ENCODE measurements at places on chromosomes 1 and 21.

- no peak for DNase-seq
Measured at GRCh38 chr1:50697440-50698421, 262.3 kb downstream of the FAF1 start.

GRCh38 chr1:112849425-112850033, 106.5 kb downstream of the SLC16A1 start:
- peak; percentile 24 for DNase-seq

GRCh38 chr1:240739139-240739538, 127.2 kb upstream of the GREM2 start:
- DNase-seq: no peak

- no peak for DNase-seq
Measured at GRCh38 chr1:230864441-230864840, 3.9 kb downstream of the C1orf198 start.

DNA sequence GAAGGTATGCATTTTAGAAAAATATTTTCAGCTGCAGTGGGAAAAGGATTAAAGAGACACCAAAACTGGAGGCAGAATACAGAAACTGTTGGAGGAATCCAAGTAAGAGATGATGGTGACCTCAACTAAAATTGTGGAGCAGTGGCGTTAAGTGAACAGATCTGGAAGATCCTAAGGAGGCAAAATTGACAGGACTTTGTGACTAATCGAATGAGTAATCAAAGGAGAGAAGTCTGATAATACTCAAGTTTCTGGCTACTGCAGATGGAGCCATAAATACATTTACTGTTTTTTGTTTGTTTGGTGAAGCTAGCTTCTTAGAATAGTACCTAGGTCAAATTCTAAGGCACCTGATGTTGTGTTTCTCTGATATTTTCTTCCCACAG, 3.1 kb downstream of the CTBS start:
- DNase-seq: peak; percentile 57

- DNase-seq: no peak
Measured at GRCh38 chr1:36542024-36542961, 59.6 kb upstream of the CSF3R start.

- DNase-seq: peak; percentile 95
Measured at GRCh38 chr1:84442256-84442655, 36.8 kb upstream of the RPF1 start.

- DNase-seq: no peak
Measured at GRCh38 chr1:97136996-97137395, 415.4 kb downstream of the PTBP2 start.

DNA sequence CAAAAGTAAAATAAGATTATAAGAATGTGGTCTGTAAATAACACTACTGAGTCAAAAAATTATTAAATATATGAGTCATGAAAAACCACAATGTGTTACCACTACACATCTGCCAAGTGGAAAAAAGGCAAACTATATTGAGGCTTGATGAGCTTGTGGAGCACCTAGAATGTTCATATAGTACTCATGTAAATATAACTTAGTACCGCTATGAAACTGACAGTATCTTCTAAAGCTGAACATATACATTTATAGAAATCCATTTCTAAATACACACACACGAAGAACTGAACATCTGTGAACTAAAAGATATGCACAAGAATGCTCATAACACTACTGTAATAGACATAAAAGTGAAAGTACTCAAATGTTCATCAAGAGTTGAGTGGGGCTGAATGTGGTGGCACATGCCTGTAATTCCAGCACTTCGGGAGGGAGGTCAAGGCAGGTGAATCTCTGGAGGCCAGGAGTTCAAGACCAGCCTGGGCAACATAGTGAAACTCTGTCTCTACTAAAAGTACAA, 18.5 kb upstream of the GBP3 start:
- DNase-seq: no peak

DNA sequence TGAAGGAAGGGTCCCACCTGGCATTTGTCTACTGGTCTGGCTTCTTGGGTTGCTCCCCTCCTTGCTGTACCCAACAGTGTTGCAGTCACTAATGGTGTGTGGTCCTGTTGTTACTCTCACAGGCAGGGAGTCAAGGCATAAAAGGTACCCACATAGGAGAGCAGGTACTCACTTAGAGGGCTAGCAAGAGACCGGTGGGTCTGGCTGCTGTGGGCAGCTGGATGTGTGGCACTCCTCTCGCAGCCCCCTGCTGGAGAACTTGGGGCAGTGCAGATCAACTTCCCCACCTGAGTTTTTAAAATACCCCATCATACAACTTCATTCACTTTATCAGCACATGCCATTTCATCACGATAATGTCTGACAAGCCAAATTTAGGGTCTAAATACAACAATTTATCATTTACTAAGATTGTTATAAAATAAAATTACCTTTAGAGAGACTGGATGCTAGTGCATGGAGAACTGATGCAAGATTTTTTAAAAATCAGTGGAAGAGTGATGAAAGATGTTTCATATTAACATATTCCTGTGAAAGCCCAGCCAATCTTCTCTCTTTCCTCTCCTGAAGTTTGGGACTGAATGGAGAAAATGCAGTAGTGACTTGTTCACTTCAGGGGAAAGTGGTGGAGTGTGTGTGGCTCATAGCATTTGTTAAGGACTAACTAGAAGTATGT, 42.8 kb downstream of the ACP6 start:
- peak; percentile 42 for DNase-seq

GRCh38 chr1:95547005-95547404, 313.0 kb downstream of the RWDD3 start:
- DNase-seq: no peak

GRCh38 chr1:181219938-181220337, 131.4 kb downstream of the IER5 start:
- no peak for DNase-seq

DNA sequence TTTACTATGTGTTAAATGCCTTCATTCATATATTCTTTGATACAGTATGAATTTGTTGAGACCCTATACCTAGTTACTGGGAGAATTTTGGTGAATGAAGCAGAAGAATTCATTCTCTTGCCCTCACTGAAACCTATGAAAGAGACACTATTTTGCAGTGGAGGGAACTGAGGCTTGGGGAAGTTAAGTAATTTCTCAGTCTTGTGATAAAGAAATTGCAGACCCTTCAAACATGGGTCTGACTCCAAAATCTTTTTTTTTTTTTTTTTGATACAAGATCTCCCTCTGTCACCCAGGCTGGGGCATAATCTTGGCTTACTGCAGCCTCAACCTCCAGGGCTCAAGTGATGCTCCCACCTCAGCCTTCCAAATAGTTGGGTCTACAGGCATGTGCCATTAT, 132.1 kb downstream of the DNM3 start:
- peak; percentile 42 for DNase-seq

DNA sequence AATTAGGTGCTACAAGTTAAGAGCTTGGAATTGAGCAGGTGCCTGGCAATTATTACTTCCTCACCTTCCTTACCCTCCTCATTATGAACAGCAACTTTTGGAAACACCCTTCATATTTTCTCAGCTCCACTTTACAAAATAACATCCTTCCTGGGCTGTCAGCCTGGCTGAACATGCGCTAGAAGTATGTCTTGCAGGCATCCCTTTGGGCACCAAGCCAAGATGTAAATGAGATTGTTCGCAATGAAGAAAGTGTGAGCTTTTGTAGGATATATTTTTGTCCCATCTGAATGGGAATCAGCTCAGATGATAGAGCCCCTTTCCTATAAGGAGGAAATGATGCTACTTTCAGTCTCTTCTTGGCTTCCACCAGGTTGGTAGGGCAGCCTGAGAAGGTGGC, 245.9 kb downstream of the KAZN start:
- DNase-seq: no peak

DNA sequence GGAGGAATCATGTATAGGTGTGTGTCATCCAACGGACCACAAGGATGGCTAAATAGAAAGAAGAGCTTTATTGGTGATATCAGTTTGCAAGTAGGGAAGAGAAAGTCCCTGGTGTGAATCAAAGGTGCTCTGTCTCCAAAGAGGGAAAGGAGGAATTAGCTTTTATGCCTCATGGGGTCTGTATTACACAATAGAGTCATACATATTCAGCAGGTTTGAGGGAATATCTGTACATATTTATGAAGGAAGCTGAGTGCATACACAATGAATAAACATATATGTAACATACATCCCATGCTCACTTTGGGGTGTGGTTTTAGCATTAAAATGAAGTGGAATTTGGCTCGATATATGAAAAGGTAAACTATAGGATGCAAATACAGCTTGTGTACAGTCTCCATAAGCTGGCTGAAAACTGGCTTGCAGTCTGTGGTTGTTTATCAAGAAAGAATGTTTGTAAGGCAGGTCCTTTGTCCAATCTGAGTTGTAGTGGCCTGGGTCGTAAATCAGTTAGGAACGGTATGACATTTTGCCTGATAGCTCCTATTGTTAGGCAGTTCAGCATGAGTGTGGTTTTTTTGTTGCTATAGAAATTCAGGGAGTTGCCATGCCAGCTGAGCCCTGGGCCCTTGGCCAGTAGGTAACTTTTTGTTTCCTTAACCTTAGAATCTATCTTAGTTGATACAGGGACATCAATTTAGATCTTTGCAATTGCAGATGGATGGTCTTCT, 198.0 kb upstream of the ZP4 start:
- no peak for DNase-seq

- no peak for DNase-seq
Measured at GRCh38 chr1:114490274-114490693, 20.7 kb downstream of the TRIM33 start.

DNA sequence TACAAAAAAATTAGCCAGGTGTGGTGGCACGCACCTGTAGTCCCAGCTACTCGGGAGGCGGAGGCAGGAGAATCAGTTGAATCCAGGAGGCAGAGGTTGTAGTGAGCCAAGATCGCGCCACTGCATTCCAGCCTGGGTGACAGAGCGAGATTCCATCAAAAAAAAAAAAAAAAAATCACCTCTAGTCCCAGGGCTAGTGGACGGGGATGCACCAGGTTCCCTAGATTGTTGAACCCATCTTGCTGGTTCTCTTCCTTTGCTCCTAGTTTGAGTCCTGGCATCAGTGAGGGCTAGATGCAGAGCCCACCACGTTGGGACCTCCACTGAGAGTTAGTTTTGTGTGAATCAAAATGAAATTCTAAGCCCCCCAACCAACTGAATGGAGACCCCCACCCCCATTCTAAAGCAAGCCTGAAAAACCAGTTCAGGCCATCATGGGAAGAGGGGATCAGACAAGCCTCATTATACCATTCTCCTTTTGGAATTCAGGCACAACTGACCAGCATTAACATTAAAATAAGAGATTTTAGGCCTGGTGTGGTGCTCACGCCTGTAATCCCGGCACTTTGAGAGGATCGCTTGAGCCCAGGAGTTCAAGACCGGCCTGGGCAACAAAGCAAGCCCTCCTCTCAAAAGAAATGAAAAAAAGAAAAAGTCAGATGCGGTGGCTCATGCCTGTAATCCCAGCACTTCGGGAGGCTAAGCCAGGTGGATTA, 17.9 kb upstream of the L1TD1 start:
- no peak for DNase-seq

DNA sequence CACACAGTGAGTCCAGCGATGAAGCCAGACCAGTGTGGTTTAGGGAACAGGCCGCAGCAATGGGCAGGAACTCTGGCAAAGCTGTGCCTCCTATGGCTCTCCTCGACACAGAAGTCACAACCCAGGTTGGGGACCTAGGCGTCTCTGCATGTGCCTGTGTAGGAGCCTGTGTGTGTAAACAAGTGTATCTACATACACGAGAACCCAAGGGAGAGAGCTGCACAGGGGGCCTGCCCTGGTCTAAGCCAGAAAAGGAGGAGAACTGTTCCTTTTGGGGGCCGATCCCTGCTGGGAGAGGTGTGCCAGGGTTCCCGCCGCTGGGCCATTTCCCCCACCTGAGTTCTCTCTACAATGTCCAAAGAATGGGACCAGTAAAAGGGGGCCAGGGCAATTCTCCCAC, 56.0 kb downstream of the CD247 start:
- DNase-seq: no peak

DNA sequence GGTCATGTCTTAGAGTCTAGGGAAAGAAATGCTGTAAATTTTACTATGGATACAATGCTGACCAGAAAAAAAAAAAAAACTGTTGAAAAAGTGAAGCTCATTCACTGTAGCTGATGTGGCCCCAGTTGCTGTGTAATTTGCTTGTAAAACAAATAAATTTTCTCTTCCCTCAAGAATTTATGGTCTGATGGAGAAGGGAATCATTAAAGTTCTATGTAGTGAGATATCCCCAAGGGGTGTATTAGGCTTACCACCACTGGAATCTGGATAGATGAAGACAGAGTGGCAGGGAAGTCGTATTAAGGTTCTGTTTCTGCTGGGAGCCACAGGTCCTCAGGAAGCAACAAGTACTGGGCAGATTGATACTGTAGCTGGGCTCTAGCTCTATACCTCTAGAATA, 860.0 kb downstream of the LTN1 start:
- DNase-seq: no peak

GRCh38 chr1:19762175-19762779, 37.4 kb downstream of the TMCO4 start:
- DNase-seq: peak; percentile 56

DNA sequence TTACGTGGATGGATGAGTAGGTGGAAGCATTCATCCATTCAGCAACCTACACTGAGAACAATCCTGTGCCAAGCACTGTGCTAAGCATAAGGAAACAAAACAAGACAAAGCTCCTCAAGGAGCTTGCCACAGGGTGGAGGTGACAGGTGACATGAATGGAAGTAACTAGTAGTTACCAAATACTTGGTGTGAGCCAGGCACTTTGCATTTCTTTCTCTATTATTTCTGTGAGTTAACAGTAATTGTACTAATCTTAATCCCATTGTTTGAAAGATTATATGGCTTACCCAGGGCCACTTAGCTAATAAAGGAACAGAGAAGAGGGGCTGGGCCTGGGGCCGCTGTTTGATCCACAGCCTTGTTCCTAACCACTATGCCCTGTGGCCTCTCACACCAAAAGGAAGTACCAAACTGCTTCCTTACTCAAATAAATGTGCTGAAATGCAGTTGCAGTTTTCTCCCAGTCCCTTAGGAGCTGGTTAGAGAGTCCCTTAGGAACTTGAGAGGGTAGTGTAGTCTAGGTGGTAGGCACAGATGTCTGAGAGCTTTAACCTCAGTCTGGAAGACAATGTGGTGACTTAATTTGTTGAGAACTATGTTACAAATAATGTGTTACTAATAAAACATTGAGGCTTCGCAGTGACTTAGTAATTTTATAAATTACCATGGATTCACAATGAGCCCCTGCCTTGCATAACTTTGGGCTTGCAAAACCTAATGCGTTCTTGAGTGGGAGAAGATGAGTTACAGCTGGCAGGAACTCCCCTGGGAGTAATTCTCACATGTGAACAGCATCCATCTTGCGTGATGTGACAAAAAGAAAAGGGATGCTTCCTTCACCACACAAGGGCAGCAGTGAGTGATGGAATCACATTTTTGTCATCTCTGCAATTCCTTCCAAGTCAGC, 69.8 kb downstream of the MPZL1 start:
- peak; percentile 90 for DNase-seq

GRCh38 chr21:35400233-35400939, 351.3 kb upstream of the RUNX1 start:
- peak; percentile 35 for DNase-seq

GRCh38 chr1:182586380-182586779, 2.7 kb downstream of the RNASEL start:
- no peak for DNase-seq

- DNase-seq: no peak
Measured at GRCh38 chr1:185561629-185562028, 172.6 kb upstream of the HMCN1 start.

GRCh38 chr1:87394513-87394912, 65.8 kb downstream of the LMO4 start:
- no peak for DNase-seq
